ENCODE measurements at places on chromosomes 5 and 9.

DNA sequence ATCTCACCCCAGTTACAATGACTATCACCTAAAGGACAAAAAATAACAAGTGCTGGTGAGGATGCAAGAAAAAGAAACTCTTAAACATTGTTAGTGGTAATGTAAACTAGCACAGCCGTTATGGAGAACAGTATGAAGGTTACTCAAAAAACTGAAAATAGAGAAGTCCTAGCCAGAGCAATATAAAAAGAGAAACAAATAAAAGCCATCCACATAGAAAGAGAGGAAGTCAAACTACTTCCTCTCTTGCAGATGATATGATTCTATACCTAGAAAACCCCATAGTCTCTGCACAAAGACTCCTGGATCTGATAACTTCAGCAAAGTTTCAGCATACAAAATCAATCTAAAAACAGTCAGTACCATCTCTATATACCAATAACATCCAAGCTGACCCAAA, 221.5 kb upstream of the FAM174A start:
- DNase-seq = no peak

DNA sequence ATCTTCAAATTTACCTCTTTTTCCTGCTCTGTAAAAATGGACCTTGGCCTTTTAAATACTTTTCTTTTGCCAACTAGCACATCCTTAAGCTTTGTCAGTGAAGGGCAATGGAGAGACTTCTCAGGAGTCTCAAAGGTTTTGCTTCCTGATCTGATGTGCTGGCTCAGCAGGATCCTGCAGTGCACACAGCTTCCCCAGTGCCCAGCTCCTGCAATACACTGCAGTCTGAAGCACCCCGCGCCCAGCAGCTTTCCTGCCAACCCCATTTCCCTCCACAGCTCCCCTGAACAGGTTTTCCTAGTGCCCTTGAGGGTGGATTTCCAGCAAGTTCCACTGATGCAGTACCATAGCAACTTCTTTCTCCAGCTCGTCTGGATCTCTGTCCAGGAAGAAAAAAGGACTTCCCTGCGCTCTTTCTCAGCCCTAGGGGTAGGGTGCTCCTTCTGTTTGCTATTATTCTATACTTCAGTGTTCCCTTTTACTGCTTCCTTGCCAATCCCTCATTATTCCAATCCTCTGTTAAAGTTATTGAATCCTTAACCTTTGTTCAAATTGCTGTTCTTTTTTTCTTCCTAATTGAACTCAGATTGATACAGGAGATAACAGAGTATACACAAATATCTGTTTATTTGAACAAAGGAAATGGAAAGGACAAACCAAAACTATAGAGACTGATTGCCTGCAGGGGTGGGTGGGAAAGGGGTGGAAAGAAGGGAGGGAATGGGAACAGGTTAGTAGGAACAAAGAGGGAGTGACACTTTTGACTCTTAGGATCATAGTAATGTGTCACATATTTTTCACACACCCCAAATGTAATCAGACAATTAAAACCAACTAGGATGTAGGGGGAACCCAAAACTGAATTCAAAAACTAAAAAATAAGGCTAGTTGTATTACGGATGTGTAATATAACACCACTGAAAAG, 8.5 kb downstream of the SNAPC3 start:
- no peak for DNase-seq

DNA sequence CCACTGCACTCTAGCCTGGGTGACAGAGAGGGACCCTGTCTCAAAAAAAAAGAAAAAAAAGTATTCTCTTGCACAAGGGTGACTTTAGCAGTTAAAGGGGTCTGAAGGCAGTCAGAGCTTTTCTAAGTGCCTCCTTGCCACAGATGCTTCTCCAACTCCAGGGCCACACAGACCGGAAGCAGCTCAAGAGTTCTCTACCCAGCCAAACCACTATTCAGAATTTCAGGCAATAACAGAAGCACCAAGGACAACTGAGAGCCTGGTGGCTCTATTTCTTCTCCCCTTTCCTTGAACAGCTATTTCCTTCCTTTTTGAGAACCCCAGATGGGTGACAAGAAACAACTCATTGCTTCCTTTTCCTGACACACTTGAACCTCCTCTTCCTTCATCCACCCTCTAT, 2.2 kb downstream of the FAM219A start:
- DNase-seq = no peak

GRCh38 chr9:80134487-80134886, 562.7 kb downstream of the TLE4 start:
- no peak for DNase-seq

- no peak for DNase-seq
Measured at GRCh38 chr5:53902296-53902907, 342.0 kb downstream of the NDUFS4 start.

- DNase-seq = no peak
Measured at GRCh38 chr9:99319048-99319447, 97.0 kb downstream of the SEC61B start.

DNA sequence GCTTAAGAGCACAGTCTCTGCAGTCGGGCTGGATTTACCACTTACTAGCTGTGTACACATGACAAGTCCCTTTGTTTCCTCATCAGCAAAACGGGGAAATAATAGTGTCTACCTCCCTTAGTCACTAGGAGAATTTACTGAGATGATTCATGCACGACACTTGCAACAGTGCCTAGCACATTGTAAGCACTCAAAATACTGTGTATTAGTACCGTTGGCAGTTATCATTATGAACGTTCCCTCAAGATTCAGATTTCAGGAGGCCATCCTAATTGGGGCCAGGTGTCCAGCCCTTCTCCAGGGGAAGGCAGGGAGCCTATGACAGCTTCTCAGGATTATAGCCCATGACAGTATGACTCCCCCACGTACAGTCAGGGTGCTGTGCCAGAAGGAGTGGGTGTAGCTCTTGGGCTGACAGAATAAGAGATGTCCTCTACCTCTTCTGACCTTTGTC, 164.3 kb downstream of the DOCK2 start:
- DNase-seq = peak; percentile 55

DNA sequence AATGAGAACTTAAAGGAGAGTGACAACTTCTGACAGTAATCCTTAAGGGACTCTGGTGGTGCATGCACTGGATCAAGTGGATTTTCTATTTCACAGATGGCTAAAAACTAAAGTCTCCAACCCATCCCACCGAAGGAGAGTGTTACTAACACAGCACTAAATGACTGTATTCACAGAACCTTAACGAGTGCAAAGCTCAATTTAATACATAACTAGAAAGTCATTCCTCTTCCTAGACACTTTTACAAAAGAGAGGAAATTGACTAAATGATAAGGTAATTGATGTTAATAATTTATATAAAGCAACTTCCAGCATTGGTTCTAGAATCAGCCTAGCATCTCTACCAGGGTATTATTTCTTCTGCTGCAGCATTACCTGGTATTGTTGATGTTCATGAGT, 189.8 kb downstream of the ADAMTS12 start:
- DNase-seq = no peak

DNA sequence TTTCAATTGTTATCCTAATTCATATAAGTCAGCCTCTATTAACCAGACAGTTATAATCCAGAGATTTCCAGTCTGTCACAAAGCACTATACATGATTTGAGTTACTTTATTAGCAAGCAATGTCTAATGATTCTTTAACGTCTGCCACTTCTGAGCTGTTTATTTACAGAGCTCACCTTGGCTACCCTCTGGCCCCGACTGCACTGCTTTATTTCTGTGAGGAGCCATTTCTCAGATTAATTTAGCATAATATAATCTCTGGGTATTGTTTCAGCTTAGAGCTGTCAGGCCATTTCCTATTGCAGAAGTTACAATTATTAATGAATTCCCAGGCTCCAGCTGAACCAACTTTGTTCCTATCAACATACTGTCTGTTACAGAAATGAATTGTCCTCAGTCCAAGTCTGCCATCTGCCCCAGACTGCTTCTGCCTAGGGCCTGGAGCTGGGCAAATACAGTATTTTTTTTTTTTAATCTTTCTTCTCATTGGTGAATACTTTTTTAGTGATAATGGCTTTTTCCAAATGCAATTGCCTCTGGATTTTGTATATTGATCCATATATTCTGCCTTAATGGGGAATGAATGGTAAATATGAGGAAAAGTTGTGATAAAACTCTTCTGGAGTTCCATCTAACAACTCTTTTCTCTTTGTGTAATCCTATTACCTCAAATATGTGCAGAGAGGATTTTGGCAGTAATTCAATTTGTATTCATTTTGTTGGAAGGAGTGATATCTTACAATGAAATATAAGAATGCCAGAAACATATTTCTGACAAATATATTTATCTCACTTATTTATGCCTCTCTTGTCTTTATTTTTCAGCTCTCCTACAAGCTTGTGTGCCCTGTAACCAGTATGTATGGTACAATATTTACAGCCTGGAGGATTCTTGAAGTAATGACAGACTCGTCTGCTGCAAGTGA, 104.7 kb downstream of the FOCAD start:
- no peak for DNase-seq

- DNase-seq = peak; percentile 89
Measured at GRCh38 chr9:128733256-128733655, 9.3 kb upstream of the ZDHHC12 start.

GRCh38 chr5:95134326-95134725, 150.6 kb downstream of the MCTP1 start:
- no peak for DNase-seq

DNA sequence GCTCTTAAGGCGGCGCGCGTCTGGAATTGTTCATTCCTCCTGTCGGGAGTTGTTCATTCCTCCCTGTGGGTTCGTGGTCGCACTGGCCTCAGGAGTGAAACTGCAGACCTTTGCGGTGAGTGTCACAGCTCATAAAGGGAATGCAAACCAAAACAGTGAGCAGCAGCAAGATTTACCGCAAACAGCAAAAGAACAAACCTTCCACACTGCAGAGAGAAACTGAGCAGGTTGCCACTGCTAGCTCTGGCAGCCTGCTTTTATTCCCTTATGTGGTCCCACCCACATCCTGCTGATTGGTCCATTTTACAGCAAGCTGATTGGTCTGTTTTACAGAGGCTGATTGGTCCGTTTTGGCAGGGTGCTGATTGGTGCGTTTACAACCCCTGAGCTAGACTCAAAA, 1365.3 kb upstream of the WWC1 start:
- DNase-seq = no peak

DNA sequence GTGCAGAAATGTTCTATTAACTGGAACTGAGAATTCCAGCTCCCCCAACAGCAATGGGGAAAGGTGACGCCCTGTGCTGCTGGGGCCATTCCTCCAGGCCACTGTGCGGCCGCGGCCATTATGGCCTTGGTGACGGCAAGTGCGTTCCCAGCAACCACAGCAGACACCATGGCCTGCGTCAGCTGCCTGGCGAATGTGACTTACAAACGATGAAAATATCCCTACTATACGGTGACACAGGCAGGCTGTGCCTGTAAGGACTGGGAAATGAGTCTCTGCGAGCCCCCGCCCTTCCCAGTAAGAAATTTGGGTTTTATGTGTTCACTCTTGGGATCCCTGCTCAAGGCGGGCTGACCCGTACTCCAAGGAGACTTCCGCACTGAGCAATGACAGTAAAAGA, 20.6 kb downstream of the CLPTM1L start:
- DNase-seq = no peak

- no peak for DNase-seq
Measured at GRCh38 chr9:123865226-123866000, 64.5 kb downstream of the DENND1A start.

GRCh38 chr5:96530901-96531300, 97.9 kb upstream of the PCSK1 start:
- no peak for DNase-seq

DNA sequence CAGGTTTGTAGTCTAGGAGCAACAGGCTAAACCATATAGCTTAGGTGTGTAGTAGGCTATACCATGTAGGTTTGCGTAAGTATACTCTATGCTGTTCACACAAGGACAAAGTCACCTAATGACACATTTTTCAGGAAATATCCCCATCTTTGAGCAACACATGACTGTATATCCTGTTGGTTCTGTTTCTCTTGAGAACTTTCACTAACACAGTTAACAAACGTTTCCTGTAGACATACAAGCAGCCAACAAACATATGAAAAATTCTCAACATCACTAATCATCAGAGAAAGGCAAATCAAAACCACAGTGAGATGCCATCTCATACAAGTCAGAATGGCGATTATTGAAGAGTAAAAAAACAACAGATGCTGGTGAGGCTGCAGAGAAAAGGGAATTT, 68.2 kb downstream of the NR2F1-AS1 start:
- DNase-seq = peak; percentile 44

DNA sequence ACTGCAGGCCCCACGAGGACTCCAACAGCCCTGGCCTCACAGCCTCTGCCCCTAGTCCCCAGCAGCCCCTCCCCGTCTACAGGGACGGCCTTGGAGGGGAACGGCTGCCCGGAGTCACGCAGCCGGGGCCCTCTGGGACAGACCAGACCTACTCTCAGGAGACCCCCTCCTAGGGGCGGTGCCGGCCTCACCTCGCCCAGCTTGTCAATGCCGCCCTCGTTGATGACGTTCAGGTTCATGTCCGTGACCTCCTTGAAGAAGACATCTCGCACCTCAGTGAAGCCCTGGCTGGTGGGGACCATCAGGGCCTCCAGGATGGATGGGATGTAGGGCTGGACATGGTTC, 58.6 kb downstream of the LRSAM1 start:
- DNase-seq = no peak

GRCh38 chr9:120891245-120891883, 14.4 kb upstream of the PHF19 start:
- DNase-seq = peak; percentile 55

DNA sequence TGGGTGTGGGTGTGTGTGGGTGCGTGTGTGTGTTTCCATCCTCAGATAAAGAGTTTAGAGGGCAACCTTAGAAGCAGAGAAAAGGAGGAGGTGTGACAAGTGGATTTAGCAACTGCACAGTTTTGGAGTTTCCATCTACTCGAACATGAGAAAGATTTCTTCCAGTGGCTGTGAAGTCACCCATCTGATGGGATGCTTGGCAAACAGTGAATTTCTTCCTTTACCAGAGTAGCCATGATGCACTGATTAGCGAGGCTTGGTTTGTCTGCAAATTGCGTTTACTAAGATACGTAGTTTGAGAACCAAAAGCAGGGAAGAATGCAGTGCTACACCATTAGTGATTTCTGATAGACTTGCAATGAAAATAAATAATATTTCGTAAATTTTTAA, 791 bp upstream of the STARD4 start:
- DNase-seq = no peak

- no peak for DNase-seq
Measured at GRCh38 chr5:153794327-153794726, 244.4 kb downstream of the FAM114A2 start.

DNA sequence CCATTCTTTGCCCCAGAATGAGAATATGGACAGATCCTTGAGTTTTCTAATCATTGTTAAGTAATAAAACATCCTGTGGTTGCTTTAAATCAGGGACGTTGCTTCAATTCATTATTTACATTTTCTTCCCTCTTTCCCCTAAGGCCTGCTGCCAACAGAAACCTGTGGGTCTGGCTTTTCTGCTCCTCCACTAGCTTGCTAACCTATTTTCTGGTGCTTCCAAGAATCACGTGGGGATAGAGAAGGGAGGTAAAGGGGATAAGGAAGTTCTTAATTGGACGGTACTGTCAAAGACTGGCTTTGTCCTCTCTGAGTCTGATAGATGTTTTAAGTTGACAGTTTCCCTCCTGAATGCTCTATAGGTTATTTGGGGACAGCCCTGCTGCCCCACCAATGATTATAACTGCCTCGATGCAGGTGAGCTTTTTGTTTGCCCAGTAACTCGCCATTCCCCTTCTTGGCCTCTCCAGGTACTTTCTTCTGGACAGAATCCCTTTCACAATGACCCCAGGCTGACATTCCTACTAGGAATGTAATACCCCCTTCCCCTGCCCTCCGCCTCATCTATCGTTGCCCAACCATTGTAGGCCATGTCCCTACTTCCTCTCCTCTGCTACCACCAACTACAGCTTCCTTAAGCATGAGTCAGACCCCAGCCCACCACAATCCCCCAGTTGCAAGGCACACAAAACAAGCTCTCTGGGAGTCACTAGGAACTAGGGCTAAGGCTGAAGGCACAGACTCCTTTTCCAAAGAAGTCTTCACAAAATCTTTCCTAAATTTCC, 19.9 kb upstream of the CPEB4 start:
- DNase-seq = peak; percentile 41
